RKO (cell line): ENCODE measurements at places on chromosomes 7 and 10.
A peak's percentile ranks its signal among the peaks of the same experiment; 100 is the strongest.

- peak; percentile 43 for DNase-seq
These were observed 201.2 kb downstream of the CCDC3 start for GRCh38 chr10:12800302-12800701.

- no peak for DNase-seq
These were observed 4.7 kb upstream of the ABLIM1 start for GRCh38 chr10:114662646-114663217.

DNA sequence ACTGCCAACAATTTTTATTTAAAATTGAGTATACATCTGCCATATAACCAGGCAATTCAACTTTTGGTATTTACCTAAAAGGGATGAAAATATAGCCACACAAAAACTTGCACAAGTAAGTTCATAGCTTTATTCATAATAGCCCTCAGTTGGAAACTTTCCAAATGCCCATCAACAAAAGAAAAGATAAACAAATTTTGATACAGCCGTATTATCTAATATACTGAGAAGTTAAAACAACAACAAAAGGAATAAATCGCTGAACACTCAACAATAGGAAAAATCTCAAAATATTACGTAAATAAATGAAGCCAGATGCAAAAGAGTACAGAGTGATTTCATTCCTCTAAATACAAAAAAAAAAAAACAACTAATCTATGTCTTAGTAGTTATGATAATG lies 399.2 kb upstream of the SEMA3D start:
- DNase-seq: no peak

GRCh38 chr7:17441557-17441956 lies 143.1 kb downstream of the AHR start:
- DNase-seq: no peak

DNA sequence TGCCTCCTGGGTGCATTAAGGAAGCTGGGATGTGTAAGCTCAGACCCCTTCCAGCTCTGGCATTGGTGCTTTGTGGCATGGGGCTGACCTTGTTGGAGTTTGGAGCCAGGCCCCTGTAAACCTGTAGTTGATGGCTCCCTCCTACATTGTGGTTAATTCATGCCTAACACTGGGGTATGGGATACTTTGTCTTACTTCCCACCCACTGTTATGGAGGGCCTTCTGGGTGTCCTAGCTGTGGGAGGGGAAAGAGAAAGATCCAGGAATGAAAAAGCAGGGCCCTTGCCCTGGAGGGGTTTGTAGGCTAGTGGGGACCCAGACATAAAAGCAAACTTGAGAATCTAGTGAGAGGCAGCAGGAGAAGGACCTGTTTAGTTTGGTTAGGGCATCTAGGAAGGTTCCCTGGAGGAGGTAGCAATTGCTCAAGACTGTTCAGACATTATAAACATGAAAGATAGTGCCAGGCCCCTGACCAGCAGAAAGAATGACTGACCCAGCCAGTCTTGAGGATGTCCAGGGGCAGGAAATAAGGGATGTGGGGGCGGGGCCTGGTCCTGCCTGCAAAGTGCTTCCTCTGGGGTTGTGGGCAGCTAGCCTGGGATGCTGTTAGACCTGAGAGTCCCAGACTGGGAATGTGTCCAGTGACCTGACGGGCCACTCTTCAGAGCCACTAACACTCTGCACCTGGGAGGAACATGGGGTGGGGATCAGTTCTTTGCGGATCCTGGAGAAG lies 6.6 kb downstream of the ADAMTS14 start:
- DNase-seq: no peak

- DNase-seq: no peak
These were observed 11.3 kb upstream of the ATXN7L1 start for GRCh38 chr7:105887569-105888189.

DNA sequence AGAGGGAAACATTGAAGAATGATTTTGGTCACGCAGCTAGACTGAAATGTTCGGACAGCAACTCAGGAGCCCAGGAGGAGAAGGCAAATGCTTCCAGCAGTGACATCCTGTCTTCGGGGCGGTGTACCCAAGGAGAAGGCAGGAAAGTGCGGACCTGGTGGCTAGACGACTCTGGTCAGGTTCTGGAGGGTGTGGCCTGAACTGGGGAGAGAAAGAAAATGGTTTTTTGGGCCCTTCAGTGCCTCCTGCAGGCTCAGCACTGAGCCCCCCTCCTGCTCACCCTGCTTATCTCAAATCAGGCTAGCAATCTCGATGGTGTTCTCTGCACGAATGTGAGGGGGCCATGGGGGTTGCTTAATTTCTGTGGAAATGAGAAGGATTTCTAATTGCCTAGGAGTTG lies 26.7 kb upstream of the TARP start:
- no peak for DNase-seq
